ENCODE measurements at places on chromosomes 4 and X.

- DNase-seq = no peak
These were observed 30.6 kb downstream of the BBS12 start for GRCh38 chr4:122762966-122763716.

DNA sequence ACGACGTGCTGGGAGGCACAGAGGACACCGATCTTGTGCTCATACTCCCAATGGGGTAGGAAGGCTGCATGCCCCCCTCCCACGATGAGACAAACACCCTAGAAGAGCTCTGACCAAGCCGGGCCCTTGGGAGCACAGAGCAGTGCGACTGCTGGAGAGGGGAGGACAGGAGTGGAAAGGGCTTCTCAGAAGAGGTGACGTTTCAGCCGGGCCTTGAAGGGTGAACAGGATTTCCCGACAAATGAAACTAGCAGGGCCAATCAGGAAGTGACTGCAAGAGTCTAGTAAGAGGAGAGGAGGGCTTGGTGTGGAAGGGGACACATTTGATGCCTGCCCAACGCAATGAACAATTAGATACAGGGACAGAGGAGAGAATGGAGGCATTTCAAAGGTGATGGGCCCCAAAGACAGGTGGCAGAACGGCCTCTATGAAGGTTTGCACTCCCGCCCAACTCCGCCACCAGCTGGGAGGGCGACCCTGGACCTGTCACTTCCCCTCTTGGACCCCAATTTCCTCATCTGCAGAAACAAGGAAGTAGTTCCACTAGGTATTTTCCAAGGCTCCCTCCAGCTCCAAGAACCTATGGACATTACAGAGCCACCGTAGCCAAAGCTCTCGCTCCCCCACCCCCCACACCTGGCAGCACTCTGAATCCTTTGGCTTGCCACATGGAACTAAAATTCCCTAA lies 3.9 kb downstream of the HCFC1 start:
- no peak for DNase-seq

DNA sequence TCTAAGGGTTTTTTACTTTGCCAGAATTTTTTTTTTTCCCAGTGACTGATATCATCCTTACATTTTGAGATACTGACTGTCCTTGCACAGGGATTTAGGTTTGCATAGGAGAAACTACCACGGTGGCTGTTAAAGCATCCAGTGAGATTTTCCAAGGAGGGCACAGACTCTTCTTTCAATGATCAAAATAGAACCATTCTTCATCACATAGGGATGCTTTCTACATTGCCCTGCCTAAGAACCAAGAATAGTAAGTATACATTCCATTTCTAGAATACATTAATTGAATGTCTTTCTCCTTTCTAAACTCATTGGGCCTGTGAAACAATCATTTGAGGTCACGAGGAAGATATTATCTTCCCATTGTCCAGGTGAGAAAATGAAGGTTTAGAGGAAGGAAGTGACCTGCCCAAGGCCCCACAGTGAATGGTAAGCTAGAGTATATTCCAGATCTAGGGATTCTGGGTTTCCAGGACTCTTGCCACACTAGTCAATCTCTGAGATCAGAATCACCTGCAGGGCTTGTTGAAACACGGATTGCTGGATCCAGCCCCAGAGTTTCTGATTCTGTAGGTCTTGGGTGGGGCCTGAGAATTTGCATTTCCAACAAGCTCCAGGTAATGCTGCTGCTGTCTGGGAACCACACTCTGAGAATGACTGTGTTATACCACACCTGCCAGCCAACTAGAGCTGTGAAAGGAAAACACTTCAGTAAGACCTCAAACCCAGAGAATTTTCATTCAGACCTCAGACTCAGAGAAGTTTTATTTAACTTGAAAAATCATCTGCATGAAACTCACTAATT lies 17.7 kb upstream of the TMEM154 start:
- no peak for DNase-seq

DNA sequence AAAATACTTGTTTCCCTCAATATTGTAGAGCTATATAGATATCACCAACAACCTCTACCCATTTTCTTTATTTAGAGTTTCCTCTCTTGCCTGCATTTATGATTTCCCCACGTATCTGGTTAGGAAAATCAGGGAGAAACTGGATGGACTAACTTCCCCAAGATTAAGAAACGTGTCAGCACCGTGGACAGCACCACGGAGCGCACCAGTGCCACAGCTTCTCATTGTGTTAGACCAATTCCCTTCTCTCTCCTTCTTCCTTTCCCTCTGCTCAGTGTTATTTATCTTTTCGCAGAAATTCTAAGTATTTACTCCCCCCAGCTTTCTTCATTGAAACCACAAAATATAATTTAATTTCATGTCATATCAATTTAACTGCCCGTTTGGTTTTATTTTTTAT lies 568.6 kb upstream of the BOD1L1 start:
- DNase-seq = peak; percentile 85

- DNase-seq = no peak
These were observed 29.5 kb downstream of the ASMTL start for GRCh38 chrX:1423215-1423614.

DNA sequence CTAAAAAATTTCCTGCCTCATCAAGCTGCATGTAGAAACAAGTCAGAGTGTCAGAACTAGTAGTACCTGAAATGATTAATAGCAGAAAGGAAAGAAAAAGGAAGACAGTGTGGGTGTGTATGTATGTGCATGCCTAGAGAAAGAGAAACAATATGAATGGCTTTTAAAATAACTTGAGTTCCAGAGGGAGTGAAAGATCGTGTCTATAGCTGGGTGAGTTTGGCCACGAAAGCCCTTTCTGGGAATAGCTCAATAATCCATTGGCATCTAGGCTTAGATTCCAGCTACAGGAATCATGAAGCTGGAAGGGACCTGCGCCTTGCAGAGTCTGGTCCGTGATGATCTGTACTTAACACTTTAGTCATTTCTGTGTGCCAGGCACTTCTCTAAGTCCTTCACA lies 195.6 kb downstream of the RAPGEF2 start:
- no peak for DNase-seq

DNA sequence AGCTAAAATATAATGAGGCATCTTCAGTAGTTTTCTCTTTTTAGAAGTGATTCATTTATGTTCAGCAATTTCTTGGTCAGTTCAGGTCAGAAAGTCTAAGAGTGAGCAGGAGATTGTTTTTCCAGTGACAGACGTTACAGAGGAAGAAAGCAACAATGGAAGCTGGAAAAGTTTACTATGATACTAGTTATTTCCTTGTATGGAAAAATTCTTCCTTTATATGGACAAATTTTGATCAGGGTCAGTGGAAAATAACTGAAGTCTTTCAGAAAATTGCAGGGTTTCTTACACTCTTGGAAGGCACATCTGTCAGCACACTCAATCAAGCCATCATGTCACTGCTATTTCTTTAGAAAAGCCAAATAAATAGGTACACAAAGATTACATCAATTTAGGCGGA lies 1120.7 kb downstream of the FAT4 start:
- no peak for DNase-seq

DNA sequence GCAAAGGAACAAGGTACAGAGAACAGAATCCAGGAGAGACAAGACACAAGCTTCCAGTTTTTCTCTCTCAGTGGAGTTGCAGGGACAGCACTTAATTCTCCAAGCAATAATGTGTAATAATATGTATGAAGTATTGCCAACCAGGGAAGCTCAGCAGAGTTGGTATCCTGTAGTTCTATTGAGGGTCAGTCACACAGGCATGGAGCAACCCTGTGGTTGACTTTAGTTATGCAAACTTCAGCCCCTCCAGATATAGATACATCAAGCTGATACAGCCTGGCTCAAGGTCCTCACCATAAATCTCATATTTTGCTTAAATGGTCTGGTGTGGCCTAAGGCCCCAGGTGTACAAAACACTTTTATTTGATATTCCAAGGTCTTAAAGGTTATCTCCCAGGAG lies 248.6 kb upstream of the EPHA5 start:
- DNase-seq = no peak

- DNase-seq = no peak
These were observed 20.3 kb upstream of the DYNLT3 start for GRCh38 chrX:37867536-37868153.

DNA sequence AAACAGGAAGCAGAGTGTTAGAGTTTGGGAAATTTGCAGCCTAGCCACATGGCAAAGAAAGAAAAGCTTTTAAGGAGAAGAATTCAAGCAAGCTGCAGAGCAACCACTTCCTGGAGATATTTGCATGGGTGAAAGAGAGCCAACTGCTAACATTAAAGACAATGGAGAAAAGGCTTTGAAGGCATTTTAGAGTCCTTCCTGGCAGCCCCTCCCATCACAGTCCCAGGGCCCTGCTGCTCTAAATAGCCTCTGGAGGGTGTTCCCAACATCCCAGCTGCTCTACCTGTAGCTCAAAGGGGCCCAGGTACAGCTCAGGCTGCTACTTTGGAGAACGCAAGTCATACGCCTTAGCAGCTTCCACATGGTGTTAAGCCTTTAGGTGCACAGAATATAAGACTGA lies 235.9 kb upstream of the FMR1 start:
- DNase-seq = no peak

DNA sequence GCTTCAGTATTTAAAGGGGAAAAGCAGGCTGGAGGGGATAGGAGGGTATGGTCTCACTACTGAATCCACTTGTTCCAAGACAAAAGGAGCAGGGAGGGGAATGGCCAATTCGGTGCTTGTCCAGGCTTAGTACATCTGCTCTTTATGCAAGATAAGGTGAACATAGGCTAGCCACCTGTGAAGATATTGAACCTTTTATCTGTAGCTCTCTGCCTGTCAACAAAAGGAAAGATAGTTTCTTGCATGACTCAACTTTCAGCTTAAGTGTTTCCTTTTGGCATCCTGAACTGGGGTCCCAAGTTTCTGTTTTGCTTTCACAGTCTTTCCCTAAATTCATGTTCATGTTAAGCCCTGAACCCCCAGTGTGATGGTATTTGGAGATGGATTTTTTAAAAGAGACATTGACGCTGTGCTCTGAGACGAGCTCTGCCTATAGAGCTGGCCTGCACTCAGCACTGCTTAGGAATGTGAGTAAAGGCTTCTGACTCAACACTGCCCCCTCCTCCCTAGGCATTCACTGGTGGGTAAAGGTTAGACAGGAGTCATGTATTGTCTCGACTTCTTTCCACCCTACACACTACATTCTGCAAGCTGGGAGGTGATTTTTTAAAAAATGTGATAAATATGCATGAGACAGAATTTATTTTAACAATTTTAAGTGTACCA lies 28.2 kb downstream of the FAM149A start:
- DNase-seq = peak; percentile 41

Measured in nephron progenitor cell (in vitro differentiated cells).